ENCODE measurements at places on chromosomes 2 and 18.

DNA sequence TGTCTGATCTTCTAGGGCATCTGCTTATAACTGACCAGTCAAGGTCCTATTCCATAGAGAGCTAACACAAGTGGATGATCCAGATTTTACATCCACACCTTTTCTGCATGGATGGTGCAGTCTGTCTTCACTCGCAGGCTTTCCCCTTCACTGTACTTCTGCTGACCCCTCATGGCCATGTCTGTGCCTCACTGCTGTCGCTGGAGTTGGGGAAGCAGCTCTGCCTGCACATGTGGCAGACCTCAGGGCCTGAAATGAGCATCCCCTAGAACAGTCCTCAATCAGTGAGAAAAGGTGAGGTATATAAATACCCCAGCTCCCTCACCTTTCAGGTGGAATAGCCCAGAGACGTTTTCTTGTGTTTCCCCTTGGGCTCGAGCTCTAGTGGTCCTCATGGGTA, 233.8 kb downstream of the ANKRD36B start:
- no peak for DNase-seq

- no peak for DNase-seq
Measured at GRCh38 chr18:74947417-74947816, 261.5 kb downstream of the PTGR3 start.

DNA sequence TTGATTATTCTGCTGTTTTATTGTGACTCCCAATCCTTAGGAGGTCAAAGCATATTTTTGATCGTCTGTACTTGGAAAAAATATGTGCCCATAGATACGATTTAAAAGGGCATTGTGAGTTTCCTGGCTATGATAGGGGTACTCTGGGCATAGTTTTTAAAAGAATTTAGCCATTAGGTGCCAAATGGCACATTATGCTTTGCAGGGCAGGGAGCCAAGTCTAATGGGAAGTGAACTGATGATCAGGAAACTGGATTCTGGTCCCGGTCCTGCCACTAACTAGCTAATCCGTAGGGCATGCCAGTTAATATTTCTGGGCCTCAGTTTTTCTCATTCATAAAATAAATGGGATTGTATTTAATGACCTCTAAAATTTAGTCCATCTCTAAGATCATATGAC, 189.3 kb downstream of the LTBP1 start:
- DNase-seq, result no peak

DNA sequence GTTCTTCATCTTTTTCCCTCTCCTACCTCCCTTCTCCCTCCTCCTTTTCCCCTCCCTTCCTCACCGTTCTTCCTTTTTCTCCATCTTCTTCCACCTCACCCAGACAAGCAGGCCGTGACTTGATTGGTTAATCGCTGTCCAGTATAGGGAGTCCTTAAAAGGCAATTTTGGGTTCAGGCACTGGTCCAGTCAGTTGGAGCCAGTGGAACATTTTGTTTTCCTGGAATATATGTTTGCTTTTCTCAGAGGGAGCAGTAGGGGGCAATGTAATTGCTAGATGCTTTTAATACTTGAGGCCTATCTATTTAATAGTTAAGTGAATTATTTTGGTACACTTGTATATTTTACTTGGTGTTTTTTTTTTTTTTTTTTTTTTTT, 15.0 kb downstream of the ELAC1 start:
- no peak for DNase-seq

GRCh38 chr2:171081649-171082111, 79.0 kb downstream of the TLK1 start:
- no peak for DNase-seq

DNA sequence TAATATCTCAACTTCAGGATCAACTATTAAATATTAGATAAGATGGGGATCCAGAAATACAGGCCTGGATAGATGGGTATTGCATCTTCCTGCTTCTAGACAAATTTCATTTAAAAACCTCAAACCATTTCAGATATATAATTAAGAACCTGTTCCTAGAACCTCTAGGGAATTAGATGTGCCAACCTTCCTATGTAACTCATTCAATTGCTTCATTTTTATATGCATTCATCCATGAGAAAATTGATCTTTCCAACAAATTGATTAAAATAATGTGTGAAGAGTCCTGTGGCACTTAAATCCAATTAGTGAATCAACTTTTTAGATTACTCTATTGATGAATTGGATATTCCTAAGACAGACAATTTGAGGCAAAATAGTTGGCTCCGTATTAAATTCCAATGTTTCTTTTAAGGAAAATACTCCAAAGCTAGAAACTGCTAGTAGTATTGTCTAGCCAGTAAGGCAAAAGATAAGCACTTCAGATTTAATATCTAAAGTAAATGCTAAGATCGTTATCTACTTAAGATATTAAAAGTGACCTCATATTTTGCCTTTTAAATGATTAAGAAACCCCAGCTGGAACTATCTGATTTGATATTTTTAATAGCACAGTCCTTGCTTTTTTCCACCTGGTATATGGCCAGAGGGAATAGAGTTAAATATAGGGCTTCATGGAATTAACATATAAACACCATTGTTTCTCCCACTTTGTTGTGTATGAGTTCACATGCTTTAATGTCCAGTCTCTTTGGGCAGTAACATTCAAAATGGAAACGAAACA, 35.8 kb downstream of the DARS1 start:
- no peak for DNase-seq

GRCh38 chr2:23698116-23698693, 228.7 kb downstream of the ATAD2B start:
- DNase-seq, result no peak

- DNase-seq, result peak; percentile 92
Measured at GRCh38 chr18:77013811-77014521, 118.6 kb downstream of the MBP start.

GRCh38 chr2:146597291-146597690, 1247.5 kb upstream of the ACVR2A start:
- no peak for DNase-seq

GRCh38 chr2:58853420-58853819, 612.3 kb upstream of the FANCL start:
- DNase-seq, result no peak

GRCh38 chr2:209236377-209236776, 187.5 kb upstream of the MAP2 start:
- no peak for DNase-seq

GRCh38 chr2:215107216-215108056, 31.0 kb downstream of the ABCA12 start:
- DNase-seq, result no peak

DNA sequence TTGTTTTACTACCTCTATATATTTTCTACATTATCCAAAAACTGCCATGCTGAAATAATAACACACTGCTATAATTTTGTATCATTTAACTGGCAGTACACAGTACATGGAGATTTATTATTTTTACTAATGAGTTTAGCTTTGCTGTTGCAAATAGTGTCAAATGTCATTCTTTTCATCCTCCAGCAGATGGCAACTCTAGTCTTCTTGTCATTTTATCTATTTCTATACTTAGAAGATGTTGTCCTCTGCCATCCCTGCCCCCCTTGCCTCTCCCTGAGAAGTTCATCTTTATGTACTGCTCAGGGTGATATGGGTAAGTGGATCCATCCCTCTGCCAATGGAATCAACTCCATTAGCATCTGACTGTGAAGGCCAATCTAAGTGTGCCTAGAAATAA, 21.7 kb upstream of the LRRTM1 start:
- no peak for DNase-seq

GRCh38 chr2:155830351-155830750, 502.2 kb downstream of the NR4A2 start:
- no peak for DNase-seq

DNA sequence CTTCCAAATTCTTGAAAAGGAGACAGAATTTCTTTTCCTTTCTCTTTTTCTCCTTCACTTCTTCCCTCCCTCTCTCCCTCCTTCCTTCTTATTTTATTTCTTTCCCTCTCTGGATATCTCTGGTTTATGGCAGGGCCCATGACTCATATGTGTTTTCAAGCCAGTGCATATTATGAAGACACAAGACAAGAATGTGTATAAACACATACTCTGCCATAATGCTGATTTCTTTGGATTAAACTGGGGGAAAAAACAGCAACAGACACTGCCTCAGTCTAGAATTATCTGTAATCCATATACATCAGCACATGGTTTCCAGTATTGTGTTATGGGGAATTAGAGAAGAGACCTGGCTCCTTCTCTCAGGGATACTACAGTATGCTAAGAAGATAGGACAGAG, 82.8 kb upstream of the CPO start:
- DNase-seq, result no peak

- peak; percentile 90 for DNase-seq
Measured at GRCh38 chr2:46296840-46297545, at the start of gene EPAS1. Gene EPAS1, plus strand, starts transcription at chr2:46297407. Its CDS starts 505 bp downstream, at chr2:46297912.

- no peak for DNase-seq
Measured at GRCh38 chr18:37393221-37393827, 172.3 kb downstream of the CELF4 start.

DNA sequence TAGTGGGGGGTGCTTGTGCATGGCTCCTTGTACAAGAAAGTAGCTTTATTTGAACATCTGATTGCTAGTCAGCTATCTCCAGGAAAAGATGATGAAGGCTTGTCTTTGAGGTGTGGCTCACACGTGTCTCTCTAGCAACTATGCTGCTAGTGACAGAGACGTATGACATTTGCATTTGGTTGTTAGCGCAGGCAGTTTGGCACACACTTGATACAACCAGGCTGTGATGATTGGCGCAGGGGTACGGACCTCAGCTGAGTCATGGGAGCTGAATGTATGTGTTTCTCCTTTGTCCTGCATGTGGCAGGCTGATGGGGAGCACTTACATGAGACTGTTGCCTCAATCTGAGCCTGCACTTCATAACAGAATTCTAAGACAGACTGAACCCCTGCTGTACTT, 29.6 kb downstream of the PTCD3 start:
- no peak for DNase-seq

- no peak for DNase-seq
Measured at GRCh38 chr2:233025706-233026105, 6.8 kb upstream of the NEU2 start.

DNA sequence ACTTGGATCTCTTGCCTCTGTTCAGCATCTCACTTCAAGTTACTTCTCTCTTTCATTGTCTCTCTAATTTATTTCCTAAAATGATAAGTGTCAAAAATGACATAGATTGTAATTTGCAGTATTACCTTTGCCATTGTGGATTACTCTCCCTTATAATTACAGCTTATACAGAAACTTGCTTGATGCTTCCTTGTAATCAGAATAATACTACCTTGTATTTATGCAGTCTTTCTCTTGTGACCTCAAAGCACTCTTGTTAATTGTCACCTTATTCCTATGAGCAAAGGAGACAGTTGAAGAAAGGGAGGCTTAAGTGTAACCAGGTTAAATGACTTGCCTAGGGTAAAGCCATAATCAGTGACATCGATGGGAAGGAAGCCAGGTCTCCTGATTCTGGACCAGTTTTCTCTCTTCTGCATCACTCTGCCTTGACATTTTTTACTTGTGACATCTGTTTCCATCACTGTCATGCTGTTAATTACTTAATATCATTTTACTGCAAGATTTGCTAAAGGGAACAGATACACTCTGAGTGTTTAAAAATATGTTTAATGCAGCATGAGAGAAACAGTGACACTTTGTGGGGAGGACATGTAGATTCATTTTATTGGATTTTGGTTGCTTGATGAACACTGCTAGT, 388.6 kb downstream of the PARD3B start:
- no peak for DNase-seq

GRCh38 chr18:7139409-7139808, 21.8 kb upstream of the LAMA1 start:
- DNase-seq, result no peak

- no peak for DNase-seq
Measured at GRCh38 chr2:171390941-171391516, 42.8 kb downstream of the METTL8 start.

GRCh38 chr2:17790536-17790935, 25.7 kb upstream of the MSGN1 start:
- DNase-seq, result no peak

GRCh38 chr2:83665894-83666293, 793.2 kb downstream of the SUCLG1 start:
- DNase-seq, result no peak

DNA sequence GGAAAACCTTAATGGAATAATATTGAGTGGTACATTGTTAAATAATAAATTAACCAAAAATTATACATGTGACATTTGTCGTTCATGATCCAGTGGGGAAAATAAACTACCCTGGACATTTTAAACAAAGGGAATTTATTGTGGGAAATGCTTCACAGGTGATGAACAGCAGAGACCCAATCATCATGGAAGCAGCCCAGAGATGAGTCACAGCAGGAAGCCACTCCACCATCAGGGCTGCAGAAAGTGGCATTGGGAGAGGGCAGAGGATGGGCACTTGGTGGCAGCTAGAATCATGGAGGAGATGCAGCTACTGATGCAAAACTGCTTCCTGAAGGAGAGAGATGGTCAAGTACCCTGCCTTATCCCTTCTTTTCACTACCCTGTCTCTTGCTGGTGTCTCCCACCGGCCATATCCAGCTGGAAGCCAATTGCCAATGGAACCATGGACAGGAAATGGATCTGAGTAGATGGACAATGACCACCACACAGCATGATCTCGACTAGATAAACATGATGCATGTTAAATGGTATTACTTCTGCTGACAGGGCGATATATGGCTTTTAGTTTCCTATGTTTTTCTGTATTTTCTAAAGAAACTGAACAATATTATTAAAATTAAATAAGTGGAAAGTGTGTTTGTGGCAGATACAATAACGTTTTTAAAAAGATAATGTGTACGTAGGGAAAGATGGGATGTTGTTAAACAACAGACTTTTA, 139.8 kb downstream of the RPIA start:
- no peak for DNase-seq

DNA sequence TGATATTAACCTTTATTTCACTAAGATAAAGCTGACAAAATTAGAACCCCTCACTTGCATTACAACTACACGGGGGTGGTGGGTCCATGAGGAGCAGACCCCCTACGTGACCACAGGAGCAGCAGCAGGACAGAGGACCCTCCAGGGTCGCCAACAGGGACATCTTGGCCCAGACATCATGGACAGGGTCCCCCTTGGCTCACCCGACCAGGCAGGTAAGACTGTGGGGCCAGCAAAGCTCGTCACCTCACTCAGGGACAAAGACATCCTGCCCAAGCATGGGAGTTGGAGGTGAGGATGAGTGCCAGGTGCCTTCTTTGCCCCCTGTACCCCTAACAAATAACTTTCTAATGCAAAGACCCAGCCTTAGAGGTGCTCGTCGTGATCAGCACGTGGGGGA, 111.3 kb upstream of the RAB6C start:
- no peak for DNase-seq

- peak; percentile 94 for DNase-seq
Measured at GRCh38 chr2:231642631-231643494, 50.2 kb downstream of the TEX44 start.

- DNase-seq, result no peak
Measured at GRCh38 chr2:120904830-120905234, 169.2 kb downstream of the GLI2 start.

GRCh38 chr2:231680992-231681852, 27.1 kb upstream of the PTMA start:
- DNase-seq, result no peak

- DNase-seq, result no peak
Measured at GRCh38 chr2:237354892-237355291, 59.1 kb downstream of the COL6A3 start.

DNA sequence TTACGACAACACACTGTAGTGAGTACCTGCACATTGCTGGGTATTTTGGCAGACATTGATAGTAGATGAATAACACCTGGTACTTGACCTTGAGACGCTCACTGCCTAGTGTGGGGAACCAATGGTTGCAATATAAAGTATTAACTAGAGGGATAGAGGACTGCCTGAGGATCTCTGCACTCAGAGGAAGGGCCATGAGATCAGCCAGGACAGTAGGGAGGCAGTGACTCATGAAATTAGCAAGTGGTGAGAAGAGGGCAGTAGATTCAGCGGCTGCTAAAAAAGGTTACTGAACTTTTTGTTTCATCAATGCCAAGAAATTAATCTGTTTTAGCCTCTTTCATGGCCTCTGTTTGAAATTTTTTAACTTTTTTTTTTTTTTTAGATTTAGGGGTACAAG, 250.8 kb upstream of the TCF4 start:
- DNase-seq, result no peak
